Suppressor macrophage treated with lipopolysaccharide for 4 hours (primary cell): ENCODE measurements at places on chromosomes 3 and 15.

- no peak for DNase-seq
These were observed 2.3 kb downstream of the RARB start for GRCh38 chr3:25430287-25430934.

GRCh38 chr15:96331144-96331944 is 844 bp downstream of the NR2F2 start:
- DNase-seq: no peak

DNA sequence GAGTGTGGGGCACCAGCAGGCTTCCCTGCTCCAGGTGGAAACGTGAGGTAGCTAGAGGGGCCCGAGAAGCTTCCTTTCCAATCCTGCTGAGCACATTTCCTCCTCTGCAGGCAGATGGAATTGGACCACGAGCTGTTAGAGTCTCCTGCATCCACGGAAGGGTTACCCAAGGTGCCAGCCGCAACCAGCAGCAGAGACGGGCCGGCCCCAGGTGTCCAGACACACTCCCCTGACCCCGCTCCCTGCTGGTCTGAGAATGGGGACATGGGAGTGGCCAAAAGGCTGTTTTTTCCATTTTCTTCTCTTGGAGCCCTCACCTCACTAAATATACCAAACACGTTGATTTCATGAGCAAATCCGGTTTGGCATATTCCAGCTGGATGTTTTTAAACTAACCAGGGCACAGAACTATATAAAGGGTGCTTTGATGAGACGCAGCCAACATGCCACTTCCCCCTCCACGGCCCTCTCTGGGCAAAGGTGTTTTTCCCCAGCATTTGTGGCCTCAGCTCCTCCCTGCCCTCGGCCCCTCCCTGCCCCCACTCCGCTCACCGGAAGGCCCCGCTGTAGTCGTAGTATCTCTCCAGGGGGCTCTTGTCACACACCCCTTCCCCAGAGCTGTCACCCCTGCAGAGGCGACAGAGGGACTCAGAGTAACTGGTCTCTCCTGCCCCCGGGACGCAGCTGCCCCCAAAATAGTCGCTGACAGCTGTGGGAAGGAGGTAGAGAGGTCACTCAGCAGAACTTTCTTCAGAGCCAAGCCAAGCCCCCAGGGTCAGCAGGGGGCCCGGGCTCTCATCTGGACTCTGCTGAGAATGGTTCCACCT is 7.0 kb downstream of the MELTF start:
- no peak for DNase-seq

GRCh38 chr3:115082260-115082659 is 64.8 kb downstream of the ZBTB20 start:
- DNase-seq: no peak

- DNase-seq: no peak
These were observed 57.8 kb downstream of the NCEH1 start for GRCh38 chr3:172653004-172653572.

GRCh38 chr15:49693498-49693897 is 72.7 kb downstream of the DTWD1 start:
- no peak for DNase-seq

GRCh38 chr3:65604863-65605526 is 433.7 kb downstream of the MAGI1 start:
- DNase-seq: no peak

- no peak for DNase-seq
These were observed 13.6 kb downstream of the MELTF start for GRCh38 chr3:197015790-197016736.

- DNase-seq: no peak
These were observed 35.9 kb downstream of the STARD5 start for GRCh38 chr15:81288040-81288439.

DNA sequence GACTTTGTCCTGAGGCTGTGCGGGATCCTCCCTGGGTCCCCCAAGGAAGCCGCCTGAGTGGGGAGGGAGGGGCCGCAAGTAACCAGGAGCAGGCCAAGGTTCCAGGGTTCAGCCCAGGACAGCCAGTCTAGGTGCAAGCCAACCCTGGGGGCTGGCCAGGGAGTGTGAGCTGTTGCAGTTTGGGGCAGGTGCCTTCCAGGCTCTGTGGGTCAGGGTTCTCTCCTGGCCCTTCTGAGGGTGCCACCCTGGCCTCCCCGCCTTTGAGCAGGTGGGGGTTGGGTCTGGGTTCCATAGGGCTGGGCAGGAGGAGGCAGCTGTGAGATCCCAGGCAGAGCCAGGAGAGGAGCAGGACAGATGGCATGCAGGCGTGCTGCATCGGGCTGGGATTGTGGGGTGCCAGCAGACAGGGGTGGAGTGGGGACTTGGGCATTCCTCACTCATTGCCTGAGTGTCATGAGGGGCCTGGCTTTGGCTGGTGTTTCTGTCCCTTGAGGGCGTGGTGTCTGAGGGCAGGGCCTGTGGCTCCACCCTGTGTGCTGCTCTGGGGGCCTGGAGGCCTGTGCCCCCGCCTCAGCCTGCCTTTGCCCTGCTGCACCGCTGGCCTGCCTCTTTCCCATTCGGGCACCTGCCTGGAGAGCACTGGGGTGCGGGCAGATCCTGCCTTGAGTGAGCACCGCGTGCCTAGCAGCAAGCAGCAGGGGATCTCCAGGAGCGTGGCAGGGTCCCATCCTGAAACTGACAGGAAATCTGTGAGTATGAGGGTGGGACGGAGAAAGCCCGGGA is 18.4 kb downstream of the KLF13 start:
- no peak for DNase-seq
